NCI-H446 treated with DMSO at 0.1 percent for 48 hours (cell line): ENCODE measurements at places on chromosomes 5 and 9.

GRCh38 chr5:39200081-39200480 lies 19.3 kb downstream of the FYB1 start:
- DNase-seq = no peak

- no peak for DNase-seq
These were observed 78.3 kb upstream of the LIFR start for GRCh38 chr5:38634568-38635369.

- DNase-seq = no peak
These were observed 603.0 kb downstream of the KCTD16 start for GRCh38 chr5:144773628-144774027.

DNA sequence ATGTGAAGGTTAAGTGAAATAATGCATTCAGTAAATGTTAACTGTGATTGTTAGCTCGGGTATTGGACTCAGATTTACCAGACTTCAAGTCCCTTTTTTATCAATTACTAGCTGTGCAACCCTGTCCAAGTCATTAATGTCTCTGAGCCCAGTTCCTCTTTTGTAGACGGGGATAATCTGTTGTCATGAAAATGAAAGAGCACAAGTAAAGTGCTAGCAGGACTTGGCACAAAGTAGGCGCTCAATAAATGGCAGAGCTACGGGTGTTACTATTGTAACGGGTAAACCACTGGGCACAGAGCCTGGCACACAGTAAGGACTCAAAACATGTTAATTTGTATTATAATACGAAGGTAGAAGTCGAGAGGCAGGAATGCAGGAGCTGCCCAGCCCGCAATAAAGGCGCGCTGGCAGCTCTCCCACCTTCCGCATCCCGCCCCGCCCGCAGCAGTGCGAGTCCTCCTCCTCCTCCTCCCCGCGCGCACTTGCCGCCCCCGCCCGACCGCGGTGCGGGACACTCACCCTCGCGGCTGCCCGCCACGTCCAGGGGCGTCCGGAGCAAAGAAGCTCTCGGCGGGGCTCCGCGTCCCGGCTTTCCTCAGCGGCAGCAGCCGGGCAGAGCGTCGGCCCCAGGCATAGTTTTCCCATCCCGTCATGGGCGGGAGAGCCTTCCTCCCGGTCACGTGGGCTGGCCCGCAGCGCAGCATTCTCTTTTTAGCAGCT lies at the start of gene C1QTNF2:
TSS of gene C1QTNF2 (minus strand) at position 637 of the 723 bp plus-strand sequence. CDS start 15,615 bp downstream, outside the sequence.
- no peak for DNase-seq

DNA sequence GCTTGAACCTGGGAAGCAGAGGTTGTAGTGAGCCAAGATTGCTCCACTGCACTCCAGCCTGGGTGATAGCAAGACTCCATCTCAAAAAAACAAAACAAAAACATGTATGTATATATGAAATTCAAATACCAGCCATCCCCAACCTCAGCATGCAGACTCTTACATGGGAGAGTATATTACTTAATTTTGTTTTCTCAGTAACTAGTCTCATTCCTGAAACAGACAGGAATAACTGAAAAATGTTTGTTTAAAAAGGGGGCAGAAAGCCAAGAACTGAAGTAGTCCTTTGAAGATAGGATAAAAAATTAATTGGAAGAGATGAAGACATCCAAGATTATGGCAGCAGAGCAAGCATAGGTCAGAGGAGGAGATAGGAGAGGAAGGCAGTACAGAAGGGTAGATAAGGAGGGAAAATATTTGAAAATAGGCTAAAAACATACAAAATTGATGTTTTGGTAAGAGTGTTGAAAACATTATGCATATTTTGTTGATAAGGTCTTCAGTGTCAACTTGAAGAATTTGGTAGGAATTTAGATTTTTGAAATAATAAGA lies 309.9 kb downstream of the MAT2B start:
- DNase-seq = no peak
